Peyer's patch (tissue), 4 donors: ENCODE measurements at places on chromosomes 4 and X. TPM values are rescaled to one million over a fixed set of nuclear protein-coding genes. Genes with fewer than 3 reads are reported as not detected.

GRCh38 chr4:134632056-134632455 is 430.5 kb upstream of the PABPC4L start:
- H3K4me3 ChIP-seq, result no peak overlapping the region
- H3K27ac ChIP-seq, result no peak overlapping the region
- no peaks in the 10 kb centered on the region for H3K36me3 ChIP-seq

GRCh38 chrX:140034916-140035315 is 69.6 kb upstream of the CXorf66 start:
- H3K27ac ChIP-seq, result no peak overlapping the region
- H3K27me3 ChIP-seq, result no peaks in the 10 kb centered on the region
- H3K4me1 ChIP-seq, result no peaks in the 10 kb centered on the region
- no peaks in the 10 kb centered on the region for H3K36me3 ChIP-seq

DNA sequence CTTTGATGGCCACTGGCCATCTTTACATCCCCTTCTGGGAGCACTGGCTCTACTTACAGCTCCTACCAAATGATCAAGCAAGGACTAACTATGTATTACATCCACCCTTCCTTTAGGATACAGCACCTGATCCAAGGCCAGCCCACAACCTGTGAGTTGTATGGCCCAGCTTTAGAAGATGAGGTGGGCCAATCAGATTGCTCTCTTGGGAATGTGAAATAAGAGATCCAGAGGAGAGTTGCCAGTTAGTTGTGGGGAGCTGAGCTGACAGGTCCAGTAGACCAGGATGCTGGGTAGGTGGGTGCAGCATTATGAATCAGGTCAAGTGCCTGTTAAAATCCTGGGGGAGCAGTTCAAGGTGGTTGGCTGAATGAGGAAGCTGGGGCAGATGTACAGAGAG is 111.5 kb downstream of the GNL3L start:
- H3K27me3 ChIP-seq, result no peaks in the 10 kb centered on the region
- H3K4me3 ChIP-seq, result no peak overlapping the region
- H3K4me1 ChIP-seq, result no peaks in the 10 kb centered on the region
- no peak for DNase-seq
- H3K27ac ChIP-seq, result no peak overlapping the region

- no peak overlapping the region for H3K27ac ChIP-seq
- H3K27me3 ChIP-seq, result no peaks in the 10 kb centered on the region
- no peaks in the 10 kb centered on the region for H3K4me1 ChIP-seq
- H3K4me3 ChIP-seq, result no peak overlapping the region
- no peak for DNase-seq
- no peaks in the 10 kb centered on the region for H3K36me3 ChIP-seq
These were observed 197.0 kb upstream of the MAD2L1 start for GRCh38 chr4:120263618-120264017.

DNA sequence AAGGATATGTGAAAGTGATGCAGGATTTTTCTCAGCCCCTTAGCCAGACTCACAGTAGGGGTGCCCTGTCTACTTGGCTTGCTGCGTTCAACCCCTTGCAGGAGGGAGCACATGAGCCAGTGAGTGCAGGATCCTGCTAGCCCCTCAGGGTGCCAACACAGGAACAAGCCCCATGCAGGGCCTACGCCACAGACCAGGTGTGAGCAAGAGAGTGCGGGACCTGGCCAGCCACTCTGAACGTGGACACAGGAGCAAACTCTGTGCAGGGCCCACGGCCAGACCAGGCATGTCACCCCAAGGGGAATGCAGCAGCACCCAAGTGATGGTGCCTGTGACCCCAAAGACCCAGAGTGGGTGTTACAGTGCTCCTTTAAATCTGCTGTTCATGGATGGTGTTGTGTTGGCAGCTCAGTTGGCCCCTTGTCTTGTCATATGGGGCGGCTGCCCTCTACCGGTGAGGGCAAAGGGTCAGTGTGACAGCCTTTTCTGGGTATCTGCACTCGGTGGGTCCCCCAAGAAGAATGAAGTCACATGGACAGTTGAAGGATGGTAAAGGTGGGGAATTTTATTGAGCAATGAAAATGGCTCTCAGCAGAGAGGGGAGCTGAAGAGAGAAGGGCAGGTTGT is 188.4 kb upstream of the MAOA start:
- no peaks in the 10 kb centered on the region for H3K4me1 ChIP-seq
- no peak overlapping the region for H3K27ac ChIP-seq
- DNase-seq, result no peak
- H3K4me3 ChIP-seq, result no peak overlapping the region

DNA sequence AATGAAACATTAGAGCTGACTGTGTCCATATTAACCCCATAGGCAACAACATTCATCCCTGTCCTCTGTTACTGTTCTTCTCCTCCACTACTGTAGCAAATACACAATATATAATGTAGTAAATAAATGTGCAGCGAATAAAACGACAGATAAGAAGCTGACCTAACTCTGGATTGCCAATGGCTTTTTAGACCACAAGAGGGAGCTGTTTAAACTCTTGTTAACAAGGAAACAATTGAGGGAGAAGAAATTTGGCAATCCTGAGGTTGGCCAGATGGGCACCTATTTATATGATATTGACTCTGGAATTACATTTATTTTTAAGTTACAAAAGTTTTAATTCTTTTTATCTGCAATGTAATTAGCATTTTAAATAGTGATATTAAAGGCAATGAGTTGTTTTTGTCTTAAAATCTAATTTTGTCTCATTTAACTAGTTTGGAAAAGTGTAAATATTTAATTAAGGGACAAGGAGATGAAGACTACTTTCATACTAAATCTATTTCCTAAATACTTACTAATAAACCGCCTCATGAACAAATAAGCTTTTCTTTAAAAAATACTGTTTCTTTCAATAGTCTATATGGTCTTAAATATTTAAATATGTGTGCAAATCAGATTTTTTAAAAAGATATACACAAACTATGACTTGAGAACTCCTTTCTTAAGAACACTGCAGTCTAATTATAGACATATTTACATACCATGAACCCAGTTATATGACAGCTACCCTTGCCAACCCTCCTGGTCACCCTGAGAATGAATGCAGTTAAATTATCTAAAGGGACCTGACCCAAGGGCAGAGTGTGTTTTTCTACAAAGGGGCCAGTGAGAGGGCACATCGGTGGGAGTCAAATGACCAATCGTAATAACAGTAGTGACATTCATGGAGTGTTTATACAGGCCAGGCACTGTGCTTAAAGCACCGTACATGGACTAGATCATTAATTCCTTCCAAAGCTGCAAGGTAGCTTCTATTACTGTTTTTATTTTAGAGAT is 52.9 kb upstream of the HPF1 start:
- H3K27ac ChIP-seq, result no peak overlapping the region
- no peaks in the 10 kb centered on the region for H3K27me3 ChIP-seq
- no peak overlapping the region for H3K4me3 ChIP-seq
- H3K4me1 ChIP-seq, result no peaks in the 10 kb centered on the region

DNA sequence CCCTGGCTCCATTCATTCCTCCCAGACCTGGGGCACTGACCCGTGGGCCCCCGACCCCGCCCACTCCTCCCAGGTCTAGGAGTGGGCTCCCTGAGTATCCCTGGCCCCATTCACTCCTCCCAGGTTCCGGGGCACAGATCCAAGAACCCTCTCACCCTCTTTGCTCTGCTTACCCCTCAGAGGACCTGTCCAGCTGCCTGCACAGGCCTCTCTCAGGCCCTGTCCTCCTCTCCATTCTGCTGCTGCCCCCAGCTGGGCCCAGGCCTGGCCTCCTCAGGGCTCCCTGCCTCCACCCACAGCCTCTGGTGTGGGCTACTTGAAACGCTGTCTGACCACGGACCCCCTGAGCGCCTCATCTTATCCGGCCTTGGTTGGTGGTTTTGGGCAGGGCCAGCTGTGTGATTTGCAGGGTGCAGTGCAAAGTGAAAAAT is 217.7 kb upstream of the PSAPL1 start:
- H3K4me3 ChIP-seq, result no peak overlapping the region
- DNase-seq, result no peak
- H3K27ac ChIP-seq, result no peak overlapping the region
- H3K4me1 ChIP-seq, result no peaks in the 10 kb centered on the region
- H3K27me3 ChIP-seq, result no peaks in the 10 kb centered on the region
- H3K36me3 ChIP-seq, result no peaks in the 10 kb centered on the region

- H3K27me3 ChIP-seq, result no peaks in the 10 kb centered on the region
- H3K4me1 ChIP-seq, result no peaks in the 10 kb centered on the region
- H3K4me3 ChIP-seq, result no peak overlapping the region
- no peak overlapping the region for H3K27ac ChIP-seq
- DNase-seq, result no peak
These were observed 120.3 kb downstream of the MAD2L1 start for GRCh38 chr4:119946359-119946758.

- no peak overlapping the region for H3K4me3 ChIP-seq
- H3K27me3 ChIP-seq, result no peaks in the 10 kb centered on the region
- DNase-seq, result no peak
- no peaks in the 10 kb centered on the region for H3K4me1 ChIP-seq
- no peaks in the 10 kb centered on the region for H3K36me3 ChIP-seq
These were observed 285.6 kb downstream of the SHOX start for GRCh38 chrX:916230-916599.

GRCh38 chr4:33090910-33091309 is 2370.7 kb downstream of the PCDH7 start:
- H3K4me3 ChIP-seq, result no peak overlapping the region
- H3K4me1 ChIP-seq, result no peaks in the 10 kb centered on the region
- DNase-seq, result no peak
- no peaks in the 10 kb centered on the region for H3K27me3 ChIP-seq

DNA sequence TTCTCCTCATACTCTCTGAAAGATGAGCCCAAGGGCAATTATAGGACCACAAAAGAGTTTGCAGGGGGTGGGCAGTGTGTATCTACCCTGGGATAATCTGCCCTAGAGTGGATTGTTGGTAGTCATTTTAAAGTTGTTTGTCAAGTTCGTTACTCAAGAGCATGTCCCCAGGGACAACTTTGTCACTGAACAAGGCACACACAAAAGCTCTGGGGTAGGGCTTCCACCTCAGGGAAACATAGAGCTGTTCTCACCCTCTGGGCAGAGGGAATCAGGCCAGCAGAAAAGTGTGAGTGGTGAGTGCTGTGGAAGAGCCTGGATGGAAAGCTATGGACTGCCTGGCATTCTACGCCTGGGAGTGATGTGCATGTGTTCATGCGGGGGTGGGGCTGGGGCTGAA is 23.3 kb upstream of the LEF1 start:
- DNase-seq, result no peak
- H3K36me3 ChIP-seq, result no peaks in the 10 kb centered on the region
- H3K4me3 ChIP-seq, result no peak overlapping the region
- no peak overlapping the region for H3K27ac ChIP-seq
- H3K27me3 ChIP-seq, result no peaks in the 10 kb centered on the region

DNA sequence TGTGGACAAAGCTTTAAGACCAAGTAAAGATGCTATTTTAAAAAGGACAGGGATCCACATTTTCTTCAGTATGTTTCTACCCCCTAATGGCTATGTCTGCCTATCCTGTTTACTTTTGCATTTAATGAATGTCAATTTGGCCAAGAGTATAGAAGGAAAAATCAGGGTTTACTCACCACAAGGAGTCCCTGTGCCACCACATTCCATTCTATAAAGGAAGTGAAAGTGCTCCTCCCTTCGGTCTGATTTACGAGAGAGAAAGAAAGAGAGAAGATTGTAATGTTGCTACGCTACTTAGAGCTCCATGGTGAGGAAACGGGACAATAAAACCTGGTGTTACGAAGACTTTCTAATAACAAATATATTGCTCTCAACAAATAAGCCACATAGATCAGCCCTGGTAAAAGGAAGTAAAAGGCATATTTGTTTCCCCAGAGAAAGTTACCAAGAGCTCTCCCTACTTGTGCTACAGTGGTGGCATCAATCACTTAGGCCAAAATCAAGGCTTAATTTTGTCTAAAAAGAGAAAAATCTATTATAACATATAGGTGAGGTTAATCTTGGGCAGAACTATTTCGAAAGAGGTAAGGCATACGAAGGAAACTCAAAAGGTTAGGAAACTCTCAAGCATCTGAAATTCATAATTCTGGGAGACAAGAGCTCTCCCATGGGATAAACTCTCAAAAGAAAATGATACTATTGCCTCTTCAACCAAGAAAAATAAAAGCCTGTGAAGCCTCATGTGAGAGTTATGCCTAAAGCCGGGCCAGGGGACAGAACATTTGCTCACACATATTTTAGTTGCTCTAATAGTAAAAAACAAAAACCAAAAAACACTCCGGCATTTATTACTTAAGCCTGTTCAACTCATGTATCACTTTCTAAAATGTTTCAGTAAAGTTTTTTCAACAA is 29.5 kb downstream of the TAPT1 start:
- H3K27ac ChIP-seq, result no peak overlapping the region
- no peak overlapping the region for H3K4me3 ChIP-seq
- H3K36me3 ChIP-seq, result no peaks in the 10 kb centered on the region
- DNase-seq, result no peak

GRCh38 chrX:39897741-39898097 is 200.0 kb downstream of the BCOR start:
- no peaks in the 10 kb centered on the region for H3K4me1 ChIP-seq
- H3K27ac ChIP-seq, result no peak overlapping the region
- DNase-seq, result no peak
- no peak overlapping the region for H3K4me3 ChIP-seq
- H3K36me3 ChIP-seq, result no peaks in the 10 kb centered on the region
- no peaks in the 10 kb centered on the region for H3K27me3 ChIP-seq

DNA sequence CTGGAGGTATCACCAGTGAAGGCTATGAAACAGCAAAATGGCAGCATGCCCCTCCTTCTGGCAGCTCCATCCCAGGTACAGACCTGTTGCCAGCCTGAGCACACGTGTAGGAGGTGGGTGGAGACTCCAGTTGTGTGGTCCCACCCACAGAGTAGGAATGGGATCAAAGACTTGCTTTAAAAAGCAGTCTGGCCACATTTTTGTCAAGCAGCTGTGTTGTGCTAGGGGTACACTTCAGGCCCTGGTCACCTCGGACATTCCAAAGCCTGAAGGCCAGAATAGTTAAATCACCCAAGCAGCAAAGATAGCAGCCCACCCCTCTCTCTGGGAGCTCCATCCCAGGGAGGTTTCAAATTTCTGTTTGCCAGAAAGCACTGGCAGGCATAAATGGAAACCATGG is 20.3 kb upstream of the AMBN start:
- no peak overlapping the region for H3K27ac ChIP-seq
- H3K4me3 ChIP-seq, result no peak overlapping the region
- H3K4me1 ChIP-seq, result no peaks in the 10 kb centered on the region
- no peaks in the 10 kb centered on the region for H3K36me3 ChIP-seq
- DNase-seq, result no peak

DNA sequence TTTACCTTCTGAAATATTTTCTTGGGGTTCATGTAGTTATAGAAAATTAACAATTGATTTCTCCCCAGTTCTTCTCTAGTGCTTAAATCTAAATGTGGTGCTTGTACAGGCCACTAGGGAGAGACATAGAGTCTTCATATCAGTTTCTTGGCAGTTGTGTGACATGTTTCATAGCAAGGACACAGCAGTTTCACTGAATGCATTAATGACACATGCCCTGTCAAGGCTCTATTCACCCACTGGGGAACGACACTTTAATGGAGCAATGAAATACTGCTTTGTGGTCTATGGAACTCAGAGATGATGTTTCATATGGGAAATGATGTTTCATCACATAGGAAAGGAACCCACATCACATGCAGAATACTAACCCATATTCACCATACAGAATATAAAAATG is 2.8 kb downstream of the VEGFC start:
- H3K27ac ChIP-seq, result no peak overlapping the region
- H3K27me3 ChIP-seq, result no peaks in the 10 kb centered on the region
- H3K4me1 ChIP-seq, result no peaks in the 10 kb centered on the region
- no peak overlapping the region for H3K4me3 ChIP-seq
- no peaks in the 10 kb centered on the region for H3K36me3 ChIP-seq

The GPC3 gene
- 1.1 TPM for total RNA-seq

The HSFX4 gene
- not detected for total RNA-seq

The KLKB1 gene
- total RNA-seq, result not detected

The TENT5D gene
- total RNA-seq, result not detected

The ATOH1 gene
- 42.2 TPM for total RNA-seq

The KIAA1210 gene
- total RNA-seq, result not detected

The TAF1 gene
- total RNA-seq, result 93.0 TPM
